ENCODE measurements at places on chromosomes 1 and 21. TPM values are rescaled to one million over a fixed set of nuclear protein-coding genes. Genes with fewer than 3 reads are reported as not detected.
A peak's percentile ranks its signal among the peaks of the same experiment; 100 is the strongest.

Gene IFNLR1
- total RNA-seq = 10.1 TPM

Gene CCDC24
- 11.2 TPM for total RNA-seq

Gene RNU1-1
- 1,303 TPM for total RNA-seq

Gene AMPD1
- not detected for total RNA-seq

Gene DDOST
- total RNA-seq = 260 TPM

DNA sequence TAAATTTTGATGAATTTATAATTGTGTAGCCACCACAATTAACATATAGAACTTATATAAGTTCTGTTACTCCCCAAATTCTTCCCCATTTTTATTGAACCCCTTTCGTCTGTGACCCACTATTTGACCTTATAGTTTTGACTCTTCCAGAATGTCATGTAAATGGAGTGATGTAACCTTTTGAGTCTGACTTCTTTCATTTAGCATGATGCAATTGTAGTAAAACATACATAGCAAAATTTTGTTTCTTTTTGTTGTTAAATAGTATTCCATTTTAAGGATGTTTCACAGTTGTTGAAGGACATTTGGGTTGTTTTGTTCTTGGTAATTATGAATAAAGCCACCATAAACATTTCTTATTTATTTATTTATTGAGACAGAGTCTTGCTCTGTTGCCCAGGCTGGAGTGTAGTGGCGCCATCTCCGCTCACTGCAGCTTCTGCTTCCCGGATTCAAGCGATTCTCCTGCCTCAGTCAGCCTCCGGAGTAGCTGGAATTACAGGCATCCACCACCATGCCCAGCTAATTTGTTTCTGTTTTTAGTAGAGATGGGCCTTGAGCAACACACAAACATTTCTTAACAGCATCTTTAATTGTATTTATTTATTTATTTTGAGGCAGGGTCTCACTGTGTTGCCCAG, 33.6 kb downstream of the RPRD2 start:
- H3K4me1 ChIP-seq = no peaks in the 10 kb centered on the region
- no peak overlapping the region for H3K4me3 ChIP-seq
- no peaks in the 10 kb centered on the region for H3K27me3 ChIP-seq
- H3K36me3 ChIP-seq = no peaks in the 10 kb centered on the region

DNA sequence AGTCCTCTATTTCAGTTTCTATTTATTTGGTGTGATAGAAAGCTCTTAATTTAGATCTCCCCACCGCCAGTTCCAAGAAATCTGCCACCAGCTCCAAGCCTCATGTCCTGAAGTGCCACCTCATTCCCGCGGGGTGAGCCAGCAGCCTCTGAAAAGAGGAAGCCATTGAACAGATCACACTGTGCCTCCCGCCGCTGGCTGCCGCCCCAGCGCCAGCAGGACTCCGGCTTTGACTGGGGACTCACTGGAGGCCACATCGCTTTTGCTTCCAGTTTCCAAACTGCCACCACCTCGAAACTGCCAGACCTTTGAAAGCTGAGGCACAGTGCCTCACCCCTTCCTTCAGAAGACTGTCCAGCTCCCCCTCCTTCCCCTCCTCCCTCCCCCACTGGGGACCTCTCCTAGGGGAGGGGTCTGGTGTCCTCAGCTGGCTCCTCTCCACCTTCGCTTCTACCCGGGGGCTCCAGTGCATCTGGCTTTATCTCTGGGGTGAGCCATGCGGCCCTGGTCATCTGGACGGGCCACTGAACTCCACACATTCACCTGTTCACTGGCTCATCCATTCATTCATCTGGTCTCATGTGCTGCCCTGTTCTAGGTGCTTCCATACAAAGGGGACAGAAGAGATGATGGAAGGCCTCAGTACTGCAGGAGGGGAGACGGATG, 58.9 kb downstream of the VPS26C start:
- H3K27ac ChIP-seq = no peak overlapping the region
- no peak for DNase-seq
- H3K36me3 ChIP-seq = no peaks in the 10 kb centered on the region
- H3K27me3 ChIP-seq = no peaks in the 10 kb centered on the region

DNA sequence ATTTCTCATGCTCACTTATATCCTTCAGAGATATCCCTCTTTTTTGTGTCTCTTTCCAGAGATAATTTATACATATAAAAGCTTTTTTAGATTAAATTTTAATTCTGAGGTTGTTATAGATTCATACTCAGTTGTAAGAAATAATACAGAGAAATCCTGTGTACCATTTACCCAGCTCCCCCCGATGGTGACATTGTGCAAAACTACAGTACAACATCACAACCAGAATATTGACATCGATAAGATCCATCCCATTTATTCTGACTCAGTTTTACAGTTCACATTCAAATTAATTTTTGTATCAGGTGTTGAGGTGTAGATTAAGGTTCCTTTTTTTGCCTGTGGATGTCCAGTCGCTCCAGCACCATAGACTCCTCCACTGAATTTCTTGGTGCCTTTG, 14.3 kb downstream of the DMRTB1 start:
- H3K36me3 ChIP-seq = no peaks in the 10 kb centered on the region
- no peak overlapping the region for H3K4me3 ChIP-seq
- DNase-seq = no peak
- peaks cover 7% of the 10 kb centered on the region for H3K4me1 ChIP-seq

- H3K36me3 ChIP-seq = no peaks in the 10 kb centered on the region
- H3K27me3 ChIP-seq = peaks cover 47% of the 10 kb centered on the region
- DNase-seq = peak; percentile 77
- peak overlapping the region; percentile 61 for H3K4me3 ChIP-seq
- H3K27ac ChIP-seq = no peak overlapping the region
- peaks cover 14% of the 10 kb centered on the region for H3K4me1 ChIP-seq
These were observed 3.0 kb upstream of the FOXD3 start for GRCh38 chr1:63319046-63320021.

DNA sequence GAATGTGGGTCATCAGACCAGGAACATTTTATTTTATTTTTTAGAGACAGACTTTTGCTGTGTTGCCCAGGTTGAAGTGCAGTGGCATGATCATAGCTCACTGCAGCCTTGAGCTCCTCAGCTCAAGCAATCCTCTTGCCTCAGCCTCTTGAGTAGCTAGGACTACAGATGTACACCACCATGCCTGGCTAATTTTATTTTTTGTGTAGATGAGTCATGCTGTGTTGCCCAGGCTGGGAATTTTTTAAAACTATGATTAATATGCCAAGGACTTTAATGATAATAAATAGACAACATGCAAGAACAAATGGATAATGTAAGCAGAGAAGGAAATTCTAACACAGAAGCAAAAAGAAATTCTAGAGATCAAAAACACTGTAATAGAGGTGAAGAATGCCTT, 142.4 kb downstream of the AK5 start:
- no peak overlapping the region for H3K27ac ChIP-seq
- no peaks in the 10 kb centered on the region for H3K4me1 ChIP-seq
- no peaks in the 10 kb centered on the region for H3K36me3 ChIP-seq
- no peak overlapping the region for H3K4me3 ChIP-seq
- H3K27me3 ChIP-seq = 0 out of 2 replicates have a peak, but pooled peaks cover 2% of the 10 kb centered on the region

DNA sequence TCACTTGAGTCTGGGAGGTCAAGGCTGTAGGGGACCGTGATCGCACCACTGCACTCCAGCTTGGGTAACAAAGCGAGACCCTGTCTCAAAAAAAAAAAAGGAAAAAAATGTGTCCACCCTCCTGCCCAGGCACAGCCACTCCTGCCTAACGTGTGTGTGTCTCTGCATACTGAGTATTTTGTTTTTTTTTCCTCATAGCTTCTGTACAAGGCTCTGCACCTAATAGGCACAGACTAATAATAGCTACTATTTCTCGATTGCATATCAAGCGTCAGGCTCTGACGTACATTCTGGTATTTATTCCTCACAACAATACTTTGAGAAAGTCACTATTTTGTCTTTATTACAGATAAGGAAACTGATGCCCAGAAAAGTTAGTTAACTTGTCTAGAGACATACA, 5.0 kb downstream of the PTGFRN start:
- no peak overlapping the region for H3K27ac ChIP-seq
- no peaks in the 10 kb centered on the region for H3K27me3 ChIP-seq
- peaks cover 14% of the 10 kb centered on the region for H3K4me1 ChIP-seq
- H3K36me3 ChIP-seq = no peaks in the 10 kb centered on the region
- DNase-seq = no peak

DNA sequence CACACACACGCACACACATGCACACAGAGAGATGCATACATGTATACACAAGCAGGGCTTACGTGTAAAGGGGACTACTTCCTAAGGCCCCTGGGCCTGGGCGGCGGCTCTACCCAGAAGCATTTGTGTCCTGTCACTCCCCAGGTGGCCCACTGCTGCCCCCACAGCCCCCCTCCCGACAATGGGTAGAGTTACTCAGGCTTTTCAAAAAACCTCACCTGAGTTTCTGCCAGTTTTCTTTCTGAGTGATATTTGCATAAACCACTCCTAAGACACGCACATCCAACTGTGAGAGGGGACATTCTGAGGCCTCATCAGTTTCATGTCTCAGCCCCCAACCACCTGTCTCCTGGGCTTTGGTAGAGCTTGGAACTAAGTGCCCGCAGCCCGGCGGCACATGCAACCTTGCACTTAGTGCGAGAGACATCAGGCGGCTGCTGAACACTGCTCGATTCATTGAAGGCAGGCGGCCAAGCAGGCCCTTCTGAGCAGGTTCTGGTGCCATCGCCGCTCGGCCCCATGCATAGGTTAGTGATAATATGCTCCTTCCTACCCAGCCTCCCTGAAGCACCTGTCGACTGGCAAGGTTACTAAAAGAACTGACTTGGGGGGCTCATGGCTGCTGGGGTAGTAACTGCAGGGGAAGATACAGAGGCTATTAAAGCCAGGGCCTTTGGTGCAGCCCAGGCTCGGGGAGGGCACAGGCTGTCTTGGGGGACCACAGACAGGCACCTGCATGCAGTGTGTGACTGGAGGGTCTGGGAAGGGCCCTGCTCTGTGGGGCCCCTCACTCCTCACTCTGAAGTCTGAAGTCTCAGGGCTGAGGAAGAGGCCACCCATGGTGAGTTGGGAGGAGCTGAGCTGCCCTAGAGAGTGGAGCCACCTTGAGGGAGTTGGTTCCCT, 364.2 kb upstream of the VAMP3 start:
- DNase-seq = peak; percentile 43
- no peak overlapping the region for H3K4me3 ChIP-seq
- H3K4me1 ChIP-seq = peaks cover 9% of the 10 kb centered on the region
- no peaks in the 10 kb centered on the region for H3K36me3 ChIP-seq

DNA sequence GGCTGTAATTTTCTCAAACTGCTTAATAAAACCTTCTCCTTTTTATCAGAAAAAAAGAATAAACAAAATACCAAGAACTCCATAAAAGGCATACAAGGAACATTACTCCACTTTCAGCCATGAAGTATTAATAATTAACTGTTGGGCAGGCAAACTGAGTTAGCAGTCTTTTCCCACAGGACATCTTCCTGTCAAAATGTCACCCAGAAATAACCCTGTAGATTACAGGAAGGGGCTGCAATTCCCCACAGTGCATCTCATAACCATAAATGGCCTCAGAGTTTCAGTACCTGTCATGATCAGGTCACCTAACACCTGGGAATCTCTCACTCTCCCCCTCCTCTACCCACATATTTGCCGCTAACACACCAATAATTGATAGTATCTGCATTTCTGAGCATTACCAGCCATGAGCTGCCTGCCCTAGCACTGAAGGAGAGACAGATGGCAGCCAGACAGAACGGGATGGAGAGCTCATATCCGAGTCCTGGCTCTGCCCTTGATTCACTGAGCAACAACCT, 475.0 kb downstream of the SMYD3 start:
- H3K27me3 ChIP-seq = peaks cover 1% of the 10 kb centered on the region
- H3K4me1 ChIP-seq = no peaks in the 10 kb centered on the region
- no peaks in the 10 kb centered on the region for H3K36me3 ChIP-seq
- no peak for DNase-seq
- H3K4me3 ChIP-seq = no peak overlapping the region
- no peak overlapping the region for H3K27ac ChIP-seq

DNA sequence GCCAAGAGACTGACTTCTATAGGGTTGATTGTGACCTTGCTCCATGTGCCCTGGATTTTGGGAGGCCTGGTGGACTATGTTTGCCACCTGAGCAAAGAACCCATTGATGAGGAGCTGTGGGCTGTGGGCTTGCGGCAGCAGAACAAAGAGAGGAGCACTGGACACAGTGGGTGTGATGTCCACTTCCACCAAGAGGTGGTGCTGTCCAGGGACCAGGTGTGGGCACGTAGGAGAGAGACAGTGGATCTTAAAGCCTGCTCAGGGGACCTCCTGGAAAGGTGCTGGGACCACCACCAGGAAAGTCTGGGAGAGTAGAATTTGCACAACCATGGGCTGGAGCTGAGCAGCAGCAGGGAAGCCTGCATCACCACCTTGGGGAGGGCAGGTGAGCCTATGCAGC, 106.7 kb upstream of the ETS2 start:
- no peak overlapping the region for H3K27ac ChIP-seq
- DNase-seq = no peak
- H3K36me3 ChIP-seq = no peaks in the 10 kb centered on the region
- H3K4me1 ChIP-seq = no peaks in the 10 kb centered on the region
- H3K27me3 ChIP-seq = no peaks in the 10 kb centered on the region
- no peak overlapping the region for H3K4me3 ChIP-seq

GRCh38 chr1:56052041-56052440, 527.3 kb downstream of the PLPP3 start:
- no peaks in the 10 kb centered on the region for H3K36me3 ChIP-seq
- H3K4me1 ChIP-seq = no peaks in the 10 kb centered on the region
- DNase-seq = no peak
- H3K4me3 ChIP-seq = no peak overlapping the region

DNA sequence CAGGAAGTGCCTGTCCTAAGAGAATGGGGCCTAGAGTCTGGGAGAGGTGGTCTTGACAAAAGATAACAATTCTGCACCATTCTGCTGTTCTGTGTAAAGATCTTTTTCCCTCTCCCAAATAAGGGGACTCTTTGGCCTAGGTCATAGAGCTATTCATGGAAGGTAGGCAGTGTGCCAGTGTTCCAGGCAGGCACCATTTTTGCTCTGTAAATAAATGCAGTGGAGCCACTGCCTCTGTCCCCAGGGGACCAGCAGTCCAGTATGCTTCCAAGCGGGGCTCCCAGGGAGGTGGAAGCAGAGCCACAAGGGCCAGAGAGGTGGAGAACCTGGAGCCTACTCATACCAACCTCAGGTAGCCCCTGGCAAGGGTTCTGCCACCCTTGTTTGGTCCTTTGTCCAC, 25.9 kb downstream of the KCNA2 start:
- no peak overlapping the region for H3K4me3 ChIP-seq
- H3K4me1 ChIP-seq = no peaks in the 10 kb centered on the region
- H3K36me3 ChIP-seq = no peaks in the 10 kb centered on the region
- H3K27me3 ChIP-seq = peaks cover 28% of the 10 kb centered on the region
- no peak for DNase-seq
- H3K27ac ChIP-seq = no peak overlapping the region

DNA sequence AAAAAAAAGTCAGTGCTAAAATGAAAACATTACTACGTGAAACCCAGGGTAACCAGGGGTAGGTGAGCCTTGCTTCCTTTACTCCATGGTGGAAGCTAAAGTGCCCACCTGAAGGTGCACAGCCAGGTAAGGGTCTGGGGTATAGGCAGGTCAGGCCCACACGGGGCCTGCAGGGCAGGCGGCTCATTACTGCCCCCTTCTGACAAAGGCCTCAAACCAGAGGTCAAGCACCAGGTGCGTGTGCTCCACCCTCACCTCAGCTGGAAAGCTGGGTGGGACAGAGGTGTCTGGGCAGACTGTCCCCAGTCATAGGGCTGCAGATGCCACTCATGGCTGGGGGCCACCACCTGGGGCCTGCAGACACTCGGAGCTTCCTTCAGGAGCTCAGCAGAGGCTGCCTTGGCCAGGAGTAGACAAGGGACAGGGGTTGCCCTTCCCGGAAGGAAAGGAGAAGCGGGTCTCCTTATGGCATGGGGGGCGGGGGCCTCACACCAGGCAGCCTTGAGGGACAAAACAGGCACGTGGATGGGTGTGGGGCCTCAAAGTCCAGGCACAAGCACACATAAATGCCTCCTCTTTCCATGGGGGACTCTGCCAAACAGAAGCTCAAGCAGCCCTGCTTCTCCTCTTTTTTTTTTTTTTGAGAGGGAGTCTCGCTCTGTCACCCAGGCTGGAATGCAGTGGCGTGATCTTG, 36.2 kb downstream of the ACOT7 start:
- H3K4me3 ChIP-seq = no peak overlapping the region
- DNase-seq = no peak
- peaks cover 27% of the 10 kb centered on the region for H3K4me1 ChIP-seq
- no peaks in the 10 kb centered on the region for H3K27me3 ChIP-seq
- no peak overlapping the region for H3K27ac ChIP-seq

Data from H1 (cell line).